H4 (cell line): ENCODE measurements at places on chromosomes 16 and 17.

- no peak for DNase-seq
These were observed 336.7 kb downstream of the FOXL1 start for GRCh38 chr16:86914876-86915717.

DNA sequence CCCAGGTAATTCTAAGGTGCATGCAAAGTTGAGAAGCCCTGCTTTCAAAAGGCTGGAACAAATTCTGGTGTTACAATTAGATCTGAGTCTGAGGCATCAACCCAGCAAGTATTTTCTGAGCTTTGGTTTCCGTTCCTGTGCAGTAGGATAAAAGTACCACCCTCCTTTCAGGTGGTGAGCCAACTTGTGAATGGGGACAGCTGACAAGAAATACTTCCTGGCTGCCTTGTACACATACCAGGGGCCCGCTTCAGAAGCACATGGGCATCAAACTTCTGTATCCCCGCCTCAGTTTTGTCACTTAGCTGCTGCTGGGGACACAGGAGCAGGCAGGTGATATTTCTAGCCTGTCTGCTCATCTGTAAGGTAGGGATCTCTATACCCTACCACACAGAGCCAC is 252.2 kb downstream of the CPPED1 start:
- DNase-seq, result no peak

DNA sequence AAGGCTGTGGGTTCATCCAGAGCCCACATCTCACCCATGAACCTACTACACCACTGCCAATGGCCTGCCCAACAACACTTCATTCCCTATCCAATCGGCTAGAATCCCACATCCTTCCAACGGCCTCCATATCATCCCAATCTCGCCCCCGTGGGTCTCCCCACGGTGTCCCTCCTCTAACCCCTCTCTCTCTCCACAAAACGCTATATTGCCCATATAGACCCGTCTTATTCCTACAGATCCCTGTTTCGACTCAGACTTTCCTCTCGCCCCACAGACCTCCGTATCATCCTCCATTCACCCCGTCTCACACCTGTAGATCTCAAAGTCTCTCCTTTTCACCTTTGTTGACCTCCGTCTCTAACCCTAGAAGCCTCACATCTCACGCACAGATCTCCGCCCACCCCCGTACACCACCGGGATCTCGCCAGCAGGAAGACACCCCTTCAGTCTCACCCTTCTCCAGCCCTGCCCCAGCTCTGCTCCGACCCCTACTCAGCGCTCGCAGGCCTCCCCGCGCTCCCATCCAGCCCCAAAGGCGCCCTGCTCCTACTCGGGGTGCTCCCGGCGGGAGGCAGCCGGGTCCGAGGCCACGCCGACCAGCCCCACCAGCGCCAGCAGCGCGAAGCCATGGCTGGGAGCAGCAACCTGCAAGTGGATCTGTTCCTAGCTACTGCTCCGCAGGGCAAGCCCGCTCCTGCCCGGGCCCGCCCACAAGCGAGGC is at the start of gene FDXR:
TSS of gene FDXR (minus strand) at position 682 of the 724 bp plus-strand sequence. CDS start at position 632, 50 bp downstream.
- no peak for DNase-seq

- DNase-seq, result no peak
These were observed 12.9 kb upstream of the CRISPLD2 start for GRCh38 chr16:84806890-84807258.

- no peak for DNase-seq
These were observed 120.9 kb downstream of the HS3ST3A1 start for GRCh38 chr17:13480877-13481276.

DNA sequence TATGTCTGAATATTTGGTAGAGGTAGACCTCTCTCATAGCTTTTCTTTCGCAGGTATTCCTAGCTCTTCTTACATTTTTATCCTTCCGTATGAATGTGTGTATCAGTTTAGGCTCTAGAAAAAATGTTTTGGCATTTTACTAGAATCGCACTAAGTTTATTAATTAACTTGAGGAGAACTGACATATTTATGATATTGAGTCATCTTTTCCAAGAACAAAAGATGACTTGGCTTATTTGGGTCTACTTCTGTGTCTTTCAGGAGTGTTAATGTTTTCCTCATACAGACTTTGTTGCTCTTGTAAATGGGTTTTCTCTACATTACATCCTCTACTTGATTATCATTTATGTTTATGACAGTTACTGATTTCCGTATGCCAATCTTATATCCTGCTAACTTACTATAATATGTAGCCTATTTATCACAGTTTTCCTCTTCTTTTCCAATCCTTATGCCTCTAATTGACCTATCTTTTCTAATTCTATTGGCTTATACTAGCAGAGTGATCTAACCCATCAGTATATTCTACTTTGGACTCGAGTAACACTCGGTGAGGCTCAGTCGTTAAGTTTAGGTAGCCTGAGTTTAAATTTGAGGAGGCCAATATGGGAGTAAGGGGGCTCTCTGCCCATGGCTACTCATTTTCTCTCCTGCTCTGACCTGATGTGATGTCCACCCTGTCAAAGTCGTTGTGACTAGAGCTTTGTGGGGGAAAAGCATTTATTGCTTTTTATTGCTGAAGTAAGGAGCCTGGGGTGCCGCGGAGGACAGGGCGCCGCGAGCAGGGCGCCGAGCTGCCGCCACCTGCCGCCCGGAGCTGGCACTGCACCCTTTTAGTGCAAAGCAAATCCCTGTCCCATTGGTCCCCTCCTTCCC is 20.0 kb downstream of the ST6GALNAC1 start:
- peak; percentile 62 for DNase-seq

DNA sequence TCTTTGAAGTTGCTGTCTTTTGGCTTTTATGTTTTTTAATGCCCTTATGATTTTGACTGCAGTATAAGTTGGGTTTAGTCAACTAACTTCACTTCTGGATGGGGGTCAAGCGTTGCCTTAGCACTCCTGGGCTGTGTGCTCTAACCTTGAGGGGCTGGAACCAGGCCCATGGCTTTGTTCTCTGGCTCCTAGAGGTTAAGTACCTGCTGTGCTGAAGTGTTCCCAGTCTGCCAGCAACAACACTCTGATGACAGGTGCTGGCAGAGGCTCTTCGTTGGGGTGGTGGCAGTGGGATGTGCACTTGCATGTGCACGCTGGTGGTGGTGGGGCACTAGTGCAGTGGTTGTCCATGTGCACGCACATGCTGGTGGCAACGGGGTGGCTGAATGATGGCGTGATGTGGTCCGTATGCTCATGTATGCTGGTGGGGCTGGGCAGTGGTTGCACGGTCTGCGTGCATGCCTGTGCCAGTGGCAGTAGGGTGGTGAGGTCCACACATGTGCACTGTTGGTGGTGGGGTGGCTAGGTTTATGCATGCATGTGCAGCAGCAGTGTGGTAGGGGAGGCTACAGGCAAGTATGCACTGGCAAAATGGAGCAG is 447.8 kb upstream of the GOT2 start:
- no peak for DNase-seq

- peak; percentile 59 for DNase-seq
These were observed 195.8 kb downstream of the KCNJ2 start for GRCh38 chr17:70365091-70365583.

GRCh38 chr16:11377154-11377553 is 31.9 kb downstream of the RMI2 start:
- DNase-seq, result no peak

DNA sequence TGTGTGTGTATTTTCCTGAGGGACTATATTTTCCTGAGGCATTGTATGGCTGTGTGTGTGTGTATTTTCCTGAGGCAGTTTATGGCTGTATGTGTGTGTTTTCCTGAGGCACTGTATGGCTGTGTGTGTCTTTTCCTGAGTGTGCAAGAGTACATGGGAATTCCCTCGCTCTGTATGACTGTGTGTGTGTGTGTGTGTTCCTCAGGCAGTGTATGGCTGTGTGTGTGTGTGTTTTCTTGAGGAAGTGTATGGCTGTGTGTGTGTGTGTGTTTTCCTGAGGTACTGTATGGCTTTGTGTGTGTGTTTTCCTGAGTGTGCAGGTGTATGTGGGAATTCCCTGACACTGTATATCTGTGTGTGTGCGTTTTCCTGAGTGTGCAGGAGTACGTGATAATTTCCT is 4.1 kb downstream of the ZNF778 start:
- no peak for DNase-seq

- DNase-seq, result peak; percentile 26
These were observed 39.2 kb upstream of the ABCC12 start for GRCh38 chr16:48194828-48195556.

DNA sequence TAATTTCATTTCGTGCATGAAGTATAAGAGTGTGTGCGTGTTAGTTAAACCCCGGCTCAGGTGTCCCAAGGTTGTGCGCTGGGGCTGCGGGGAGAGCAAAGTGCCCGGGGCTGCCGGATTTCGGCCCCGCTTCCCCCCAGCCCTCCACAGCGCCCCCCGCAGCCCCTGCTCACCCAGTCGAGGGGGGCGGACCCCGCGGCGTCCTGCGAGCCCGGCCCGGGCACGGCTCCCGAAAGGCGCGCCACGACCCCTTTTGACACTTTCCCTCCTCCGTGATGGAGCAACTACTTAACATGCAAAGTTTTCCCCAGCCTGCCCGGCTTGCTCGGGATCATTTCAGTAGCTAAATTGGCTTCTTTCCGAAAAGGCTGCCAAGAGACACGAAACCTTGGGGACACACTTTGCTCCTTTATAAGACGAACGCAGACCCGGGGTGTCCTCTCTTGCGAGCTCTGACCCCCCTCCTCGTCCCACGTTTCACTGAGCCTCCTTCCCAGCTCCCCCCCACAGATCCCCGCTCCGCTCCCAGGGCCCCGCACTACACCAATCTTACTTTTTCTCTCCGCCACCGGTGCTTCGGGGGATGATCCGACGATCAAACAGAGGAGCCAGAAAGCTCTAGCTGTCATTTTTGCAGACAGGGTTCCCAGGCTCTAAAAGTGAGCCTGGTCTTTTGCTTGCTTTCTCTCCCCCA is 552 bp downstream of the C17orf58 start:
- no peak for DNase-seq

DNA sequence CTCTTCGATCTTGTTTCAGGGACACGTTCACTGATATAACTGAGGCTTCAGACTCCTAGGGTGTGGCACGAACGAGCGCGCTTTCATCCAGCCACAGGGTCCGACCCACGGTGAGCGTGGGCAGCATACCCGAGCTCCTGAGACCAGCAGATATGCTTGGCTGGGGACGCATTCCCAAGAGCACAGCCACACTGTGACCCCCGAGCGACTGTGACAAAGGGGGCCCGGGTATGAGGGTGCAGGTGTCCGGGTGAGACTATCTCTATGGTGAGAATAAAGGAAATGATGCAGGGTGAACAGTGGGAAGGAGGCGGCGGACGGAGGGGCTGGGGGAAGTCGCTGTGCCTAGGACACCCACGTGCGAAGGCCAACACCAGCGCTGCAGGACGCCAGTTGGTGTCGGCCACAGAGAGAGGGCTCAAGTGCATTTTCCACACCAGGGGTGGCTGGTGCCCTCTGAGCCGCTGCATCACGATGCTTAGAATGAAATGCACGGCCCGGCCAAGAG is 17.6 kb downstream of the RPH3AL start:
- no peak for DNase-seq

DNA sequence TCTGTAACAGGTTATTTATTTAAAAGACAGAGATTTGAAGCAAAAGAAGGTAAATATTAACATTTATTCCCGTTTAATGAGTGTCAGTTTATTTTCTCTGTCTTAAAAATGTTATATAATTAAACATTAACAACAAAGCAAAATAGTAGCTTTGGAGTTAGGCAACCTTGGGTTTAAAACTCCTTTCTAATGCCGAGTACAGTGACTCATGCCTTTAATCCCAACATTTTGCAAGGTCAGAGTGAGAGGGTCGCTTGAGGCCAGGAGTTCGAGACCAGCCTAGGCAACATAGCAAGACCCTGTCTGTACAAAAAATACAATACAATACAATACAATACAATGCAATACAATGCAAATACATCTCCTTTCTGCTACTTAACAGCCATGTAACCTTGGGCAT is 128.7 kb downstream of the CHD9 start:
- DNase-seq, result no peak

- no peak for DNase-seq
These were observed 341.4 kb downstream of the UTP18 start for GRCh38 chr17:51601622-51602261.

DNA sequence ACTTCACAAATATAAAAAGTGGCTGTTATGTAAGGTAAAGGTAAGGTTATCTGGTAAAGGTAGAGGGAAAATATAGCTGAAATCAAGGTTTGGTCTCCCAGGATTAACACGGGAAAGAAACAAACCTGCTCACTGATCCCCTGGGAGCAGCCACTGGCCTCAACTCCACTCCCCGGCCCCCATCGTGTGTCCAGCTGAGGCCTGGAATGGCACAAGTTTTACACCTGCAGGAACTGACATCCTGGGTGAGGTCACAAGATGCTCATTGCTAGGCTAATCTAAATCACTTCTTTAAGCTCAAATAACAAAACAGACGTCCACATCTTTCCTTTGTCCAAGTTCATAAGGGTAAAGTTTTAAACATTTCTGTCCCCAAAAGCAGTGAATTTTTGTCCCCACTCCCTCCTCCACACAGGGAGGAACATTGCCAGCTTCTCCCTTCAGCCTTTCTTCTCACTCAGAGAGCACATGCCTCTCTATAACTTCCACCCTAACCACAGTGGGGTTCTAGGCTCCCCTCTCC is 46.3 kb downstream of the ERN1 start:
- DNase-seq, result no peak

- no peak for DNase-seq
These were observed 201.2 kb downstream of the HS3ST3A1 start for GRCh38 chr17:13400491-13400890.

DNA sequence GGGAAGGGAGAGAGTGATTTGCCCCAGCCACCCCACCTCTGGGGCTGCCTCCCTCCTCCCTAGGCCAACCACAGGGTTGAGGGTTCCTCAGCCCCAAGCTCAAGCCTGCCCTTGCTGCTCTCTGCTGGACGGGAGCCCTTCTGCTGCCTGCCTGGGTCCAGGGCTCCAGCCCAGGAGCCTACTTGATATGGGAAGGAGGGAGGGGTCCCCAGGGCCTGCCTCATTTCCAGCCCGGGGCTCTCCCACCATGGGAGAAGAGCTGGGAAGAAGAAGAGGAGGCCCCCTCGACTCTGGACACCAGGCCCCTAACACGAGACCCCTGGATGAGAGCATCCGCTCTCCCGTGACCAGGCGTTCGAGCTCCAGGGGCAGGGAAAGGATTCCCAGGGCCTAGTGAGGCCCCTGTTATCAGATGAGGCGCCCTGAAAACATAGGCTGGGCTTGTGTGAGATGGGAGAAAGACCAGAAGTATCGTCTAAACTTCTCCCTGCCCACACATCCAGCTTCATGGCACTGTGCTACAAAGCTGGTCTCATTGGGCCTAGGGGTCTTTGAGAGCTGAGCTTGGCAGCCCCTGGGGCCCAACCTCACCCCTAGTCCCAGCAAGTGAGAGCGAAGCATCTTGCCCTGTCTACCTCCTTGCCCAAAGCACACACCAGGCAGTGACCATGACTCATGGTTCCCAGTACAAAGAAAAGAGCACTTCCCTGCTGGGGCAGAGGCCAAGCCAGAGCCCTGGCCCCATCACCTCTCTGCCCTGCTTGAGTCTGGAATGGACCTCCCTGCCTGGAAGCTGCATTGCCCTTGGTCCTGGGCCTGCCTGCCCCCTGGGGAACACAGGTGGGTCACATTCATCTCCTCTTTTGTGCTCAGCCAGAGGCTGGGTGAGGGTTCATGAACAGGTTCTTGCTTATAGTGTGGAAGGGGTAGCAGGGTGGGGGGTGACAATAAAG is 987 bp downstream of the SLC16A5 start:
- no peak for DNase-seq
